ENCODE measurements at places on chromosomes 2 and 18.
A peak's percentile ranks its signal among the peaks of the same experiment; 100 is the strongest.

DNA sequence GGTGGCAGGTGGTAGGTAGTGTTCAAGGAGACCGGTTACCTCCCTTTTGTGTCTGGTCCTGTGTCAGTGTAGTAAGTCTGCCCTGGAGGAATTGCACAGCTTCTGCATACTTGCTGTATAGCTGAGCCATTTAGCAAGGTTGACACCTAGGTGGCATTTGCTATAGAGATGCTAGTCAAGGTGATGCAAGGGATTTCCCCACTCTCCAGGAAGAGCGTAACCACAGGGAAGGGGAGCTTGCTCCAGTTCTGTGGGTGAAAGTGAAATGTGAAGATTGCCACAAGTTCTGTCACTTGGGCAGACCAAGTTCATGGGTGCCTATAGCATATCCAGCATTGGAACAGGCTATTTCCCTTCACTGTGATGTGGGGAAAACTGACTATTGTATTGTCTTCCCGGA is 28.1 kb downstream of the NAT8 start:
- no peak for DNase-seq

DNA sequence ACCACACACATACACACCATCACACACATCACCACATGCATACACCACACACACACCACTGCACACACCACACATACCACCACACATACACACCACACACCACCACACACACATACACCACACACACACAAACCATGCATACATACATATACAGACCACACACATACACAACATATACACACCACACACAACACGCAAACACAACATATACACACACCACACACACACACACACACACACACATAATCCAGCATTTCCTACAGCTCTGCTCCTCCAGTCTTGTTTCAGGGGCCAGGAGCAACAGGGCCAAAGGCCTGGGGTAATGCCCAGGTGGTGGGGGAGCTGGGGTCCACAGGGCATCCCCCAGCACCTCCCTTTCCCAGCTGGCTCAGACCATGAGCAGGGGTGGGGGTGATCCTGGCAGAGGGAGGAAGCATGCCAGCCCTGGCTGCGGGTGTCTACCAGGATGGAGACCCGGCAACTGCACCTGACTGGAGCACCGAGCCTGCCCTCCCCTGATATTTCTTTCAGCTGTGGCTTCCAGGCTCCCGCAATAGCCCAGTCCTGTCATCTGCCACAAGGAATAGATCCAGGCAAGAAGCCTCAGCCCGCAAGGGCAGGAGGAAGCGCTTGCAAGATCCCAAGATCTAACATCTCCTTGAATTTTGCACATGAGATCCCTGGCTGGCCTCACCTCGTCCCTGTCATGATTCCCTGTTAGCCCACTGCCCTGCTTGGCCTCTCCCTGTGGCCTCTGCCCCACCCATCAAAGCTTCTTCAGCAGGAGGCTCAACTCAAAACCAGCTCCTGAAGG is 196.9 kb downstream of the TNS1 start:
- no peak for DNase-seq

GRCh38 chr2:168323529-168324021 is 76.2 kb upstream of the STK39 start:
- no peak for DNase-seq

GRCh38 chr18:58787536-58788149 is 77.0 kb upstream of the ZNF532 start:
- no peak for DNase-seq

DNA sequence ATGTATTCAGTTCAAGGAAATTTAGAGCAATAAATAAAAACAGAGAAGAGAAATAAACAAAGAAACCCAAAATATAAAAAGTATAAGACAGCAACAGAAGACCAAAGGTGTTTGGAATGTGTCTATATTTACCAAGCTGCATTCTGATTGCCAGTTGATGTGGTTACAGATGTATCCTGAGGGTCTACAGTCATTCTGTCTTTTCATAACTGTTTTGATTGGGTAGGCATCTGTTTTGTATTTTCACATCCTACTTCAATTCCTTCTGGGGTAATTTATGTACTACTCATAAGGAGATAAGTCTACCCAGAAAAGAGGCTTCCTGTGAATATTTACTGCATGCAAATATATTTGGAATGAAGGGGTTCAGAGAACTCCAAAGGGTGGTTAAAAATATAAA is 596.8 kb upstream of the GCFC2 start:
- DNase-seq: no peak

DNA sequence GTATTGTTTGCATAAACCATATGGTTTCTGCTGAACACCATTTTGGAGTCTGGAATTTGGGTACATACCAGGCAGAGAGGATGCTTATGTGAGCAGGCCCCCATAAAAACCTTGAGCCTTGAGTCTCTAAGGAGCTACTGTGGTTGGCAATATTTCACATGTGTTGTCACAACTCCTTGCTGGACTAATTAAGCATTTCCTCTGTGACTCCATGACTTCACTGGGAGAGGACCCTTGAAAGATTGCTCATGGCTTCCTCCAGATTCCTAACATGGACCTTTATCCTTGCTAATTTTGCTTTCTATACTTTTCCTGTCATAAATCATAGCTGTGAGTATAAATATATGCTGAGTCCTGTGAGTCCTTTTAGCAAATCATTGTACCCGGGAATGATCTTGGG is 7.6 kb upstream of the COQ10B start:
- DNase-seq: no peak

DNA sequence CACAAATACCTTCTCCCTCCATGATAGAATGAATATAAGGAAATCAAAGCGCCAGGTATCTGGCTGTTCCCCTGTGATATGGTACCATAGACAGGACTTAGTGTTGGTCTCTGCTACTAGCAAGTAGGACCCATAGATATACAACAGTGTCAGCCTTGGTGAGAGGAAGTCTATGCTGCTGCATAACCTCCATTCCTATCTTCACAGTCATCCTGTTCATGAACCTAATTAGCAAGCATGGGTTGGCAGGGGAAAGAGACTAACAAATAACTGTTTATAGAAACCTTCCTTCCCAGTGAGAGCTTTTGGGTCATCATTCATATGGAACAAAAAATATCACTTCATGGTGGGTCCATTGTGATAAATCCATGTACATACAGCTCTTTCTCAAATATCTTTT is 188.9 kb upstream of the FAM98A start:
- DNase-seq: no peak

- DNase-seq: no peak
Observed at GRCh38 chr18:56541793-56542192, 96.6 kb downstream of the TXNL1 start.

DNA sequence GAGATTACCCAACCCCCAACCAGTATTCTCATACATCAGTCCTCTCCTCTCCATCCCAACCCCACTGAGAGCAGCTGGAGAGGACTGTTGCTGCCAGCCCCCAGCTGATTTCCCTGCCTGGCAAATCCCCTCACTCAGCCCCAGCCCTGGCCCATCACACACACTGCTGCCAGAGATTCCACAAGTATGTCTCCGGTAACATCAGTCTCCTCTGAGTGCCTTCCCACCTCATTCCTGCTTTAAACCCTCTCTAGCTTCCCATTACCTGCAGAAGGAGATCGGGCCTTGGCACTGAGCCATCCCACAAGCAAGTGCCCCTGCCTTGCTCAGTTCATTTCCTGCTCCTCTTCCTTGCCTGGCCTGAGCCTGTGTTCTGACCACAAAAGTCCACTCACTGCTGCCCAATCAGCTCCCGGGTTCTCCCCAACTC is 50.6 kb upstream of the ZFP36L2 start:
- DNase-seq: no peak

DNA sequence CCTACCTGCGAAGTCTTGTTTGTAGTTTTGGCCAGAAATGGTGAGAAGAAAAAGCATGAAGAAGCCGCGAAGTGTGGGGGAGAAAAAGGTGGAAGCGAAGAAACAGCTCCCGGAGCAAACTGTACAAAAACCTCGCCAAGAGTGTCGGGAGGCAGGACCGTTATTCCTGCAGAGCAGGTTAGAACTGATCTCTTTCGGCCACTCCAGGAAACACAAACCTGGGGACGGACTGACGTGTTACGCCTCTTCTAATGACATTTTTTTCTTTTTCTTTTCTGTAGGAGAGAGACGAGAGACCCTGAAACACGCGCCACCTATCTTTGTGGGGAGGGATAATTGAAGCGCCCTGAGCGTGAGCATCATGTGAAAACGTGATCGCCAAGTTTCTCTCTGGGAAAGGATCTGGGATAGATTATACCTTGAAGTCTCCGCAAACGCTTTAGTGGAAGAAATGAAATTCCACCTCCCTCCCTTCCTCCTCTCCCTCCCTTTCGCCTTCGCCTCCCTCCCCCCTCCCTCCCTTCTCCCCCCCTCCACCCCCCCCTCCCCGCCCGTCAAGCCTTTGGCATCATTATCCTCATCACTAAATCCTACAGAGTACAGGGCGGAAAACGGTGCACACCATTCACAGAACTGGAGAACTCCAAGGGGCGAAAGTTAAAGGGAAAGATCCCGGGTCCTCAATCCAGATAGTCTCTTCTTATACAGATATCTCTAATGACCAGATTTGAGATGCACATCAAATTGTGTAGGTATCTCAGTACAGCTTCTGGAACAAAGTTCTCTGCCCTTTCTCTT is at the start of gene ZEB2:
ZEB2 (minus strand) TSS at position 186 of the 798 bp plus-strand sequence. CDS start 2,769 bp downstream, outside the sequence.
- DNase-seq: peak; percentile 90

- DNase-seq: no peak
Observed at GRCh38 chr18:51543658-51544155, 346.2 kb upstream of the MEX3C start.

DNA sequence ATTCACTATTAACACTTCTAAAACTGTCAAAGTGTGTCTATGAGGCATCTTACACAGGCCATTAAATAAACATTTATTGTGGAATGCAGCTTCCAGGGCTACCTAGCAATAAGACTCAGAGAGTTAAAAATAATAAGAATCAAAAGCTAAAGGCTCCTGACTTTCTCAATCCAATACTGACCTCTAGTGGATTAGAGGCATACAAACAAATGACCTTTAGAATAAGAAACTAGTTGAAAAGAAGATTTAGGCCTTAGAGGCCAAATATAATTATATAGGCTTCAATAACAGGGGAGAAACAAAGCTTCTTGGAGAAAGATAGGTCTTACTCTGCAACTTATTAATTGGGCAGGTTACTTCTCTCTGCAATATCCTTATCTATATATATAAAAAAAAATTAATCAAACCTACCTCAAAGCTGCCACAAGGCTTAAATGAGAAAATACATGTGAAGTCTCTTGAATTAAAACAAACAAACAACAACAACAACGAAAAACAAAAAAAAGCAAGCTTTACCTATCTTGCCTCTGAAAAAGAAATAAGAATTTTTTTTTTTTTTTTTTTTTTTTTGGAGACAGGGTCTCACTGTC is 246.1 kb downstream of the EXOC6B start:
- DNase-seq: peak; percentile 70

DNA sequence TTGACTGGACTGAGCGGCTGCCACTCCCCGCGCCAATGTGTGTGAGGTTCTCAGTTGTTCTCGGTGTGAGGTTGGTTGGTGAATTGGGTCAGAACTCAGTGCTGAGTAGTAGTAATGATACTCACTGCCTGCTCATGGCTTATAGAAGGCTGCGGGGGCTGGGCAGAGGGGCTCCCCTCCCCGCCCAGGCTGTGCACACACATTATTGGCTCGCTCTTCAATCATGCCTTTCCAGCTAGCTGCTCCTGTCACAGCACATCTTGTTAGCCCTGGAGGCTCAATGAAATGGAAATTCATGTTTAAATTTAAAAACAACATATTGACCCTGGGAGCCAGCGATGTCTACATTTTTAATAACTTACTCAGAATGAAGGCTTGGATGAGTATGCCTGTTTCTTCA is 152.8 kb downstream of the CELF4 start:
- DNase-seq: no peak

- DNase-seq: no peak
Observed at GRCh38 chr2:218998414-218999002, 5.3 kb upstream of the CRYBA2 start.

DNA sequence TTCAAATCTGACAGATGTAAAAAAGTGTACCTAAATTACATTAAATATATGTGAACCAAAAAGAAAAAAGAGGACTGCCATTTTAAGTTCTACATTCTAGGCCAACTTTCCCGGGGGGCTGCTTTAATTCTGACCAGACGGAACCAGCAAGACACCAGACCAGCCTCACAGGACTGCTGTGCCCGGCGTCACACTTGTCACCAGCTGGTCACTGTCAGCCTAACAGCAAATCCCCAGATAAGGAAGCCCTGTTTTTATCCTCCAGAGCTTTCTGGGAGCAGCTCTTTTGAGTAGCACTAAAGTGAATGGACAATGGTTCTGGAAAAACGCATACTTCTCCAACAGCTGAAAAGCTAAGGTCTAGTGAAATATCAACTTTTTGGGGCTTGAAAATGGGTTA is 35.6 kb downstream of the CYB5A start:
- no peak for DNase-seq

GRCh38 chr2:173961346-173961705 is 3.8 kb downstream of the SP3 start:
- DNase-seq: peak; percentile 14

DNA sequence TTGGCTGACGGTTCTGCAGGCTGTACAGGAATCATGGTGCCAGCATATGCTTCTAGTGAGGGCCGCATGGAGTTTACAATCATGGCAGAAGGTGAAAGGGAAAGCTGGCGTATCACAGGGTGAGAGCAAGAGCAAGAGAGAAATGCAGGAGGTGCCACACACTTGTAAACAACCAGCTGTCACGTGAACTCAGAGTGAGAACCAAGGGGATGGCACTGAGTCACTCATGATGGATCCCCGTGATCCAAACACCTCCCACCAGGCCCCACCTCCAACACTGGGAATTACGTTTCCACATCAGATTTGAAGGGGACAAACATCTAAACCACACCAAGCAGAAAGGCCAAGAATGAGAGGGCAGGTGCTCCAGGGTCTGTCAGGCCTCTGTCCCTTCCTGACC is 185.0 kb upstream of the PID1 start:
- no peak for DNase-seq

DNA sequence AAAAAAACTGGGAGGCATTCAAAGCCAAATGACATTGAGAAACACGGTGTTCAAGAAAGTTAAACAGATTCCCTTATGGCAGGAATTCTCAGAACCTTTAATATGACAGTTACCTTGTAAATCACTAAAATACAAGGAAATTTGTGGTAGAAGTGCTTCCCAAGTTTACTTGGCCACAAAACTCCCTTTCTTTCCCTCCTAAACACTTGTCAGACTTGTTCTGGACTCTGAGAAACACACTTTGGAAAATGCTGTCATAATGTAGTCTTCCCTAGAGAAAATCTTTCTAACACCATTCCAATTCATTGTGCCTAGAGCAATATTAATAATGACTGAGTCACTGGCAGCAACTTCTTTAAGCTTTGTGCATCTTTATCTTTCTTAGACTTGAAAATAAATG is 140.4 kb downstream of the ANKRD44 start:
- DNase-seq: no peak

DNA sequence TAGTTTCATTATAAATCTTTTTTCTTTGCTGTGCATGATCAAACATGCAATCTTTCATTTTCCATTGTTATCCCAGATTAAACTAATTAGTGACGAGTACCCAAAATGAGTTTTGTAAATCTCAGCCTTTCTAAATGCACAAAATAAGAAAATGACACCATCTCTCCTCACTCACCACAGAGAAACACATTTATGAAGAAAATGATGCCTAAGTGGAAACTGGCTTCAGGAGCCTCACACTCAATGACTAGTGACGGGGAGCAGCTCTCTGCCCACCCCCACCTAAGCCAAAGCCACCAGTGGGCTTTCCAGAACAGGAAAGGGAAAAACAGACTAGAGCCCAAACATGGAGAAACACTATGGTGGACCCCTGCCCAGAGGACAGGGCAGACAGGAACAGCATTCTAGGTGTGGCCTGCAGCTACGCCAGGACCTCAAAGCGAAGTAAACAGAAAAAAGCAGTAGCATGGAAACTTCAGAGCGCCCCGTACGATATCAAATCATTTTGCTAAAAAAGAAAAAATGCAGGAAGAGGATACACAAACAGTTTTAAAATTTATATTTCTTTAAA is 113.5 kb downstream of the RBMS1 start:
- no peak for DNase-seq

- no peak for DNase-seq
Observed at GRCh38 chr18:27447451-27447881, 262.4 kb upstream of the CHST9 start.
